Dermis blood vessel endothelial cell (primary cell): ENCODE measurements at places on chromosomes 6 and 20. TPM values are rescaled to one million over a fixed set of nuclear protein-coding genes. Genes with fewer than 3 reads are reported as not detected.
A peak's percentile ranks its signal among the peaks of the same experiment; 100 is the strongest.

The SIM1 gene
- total RNA-seq, result 0.09 and 0.17 TPM in 2 replicates

- no peak for DNase-seq
Measured at GRCh38 chr6:144331491-144331969, 46.4 kb downstream of the UTRN start.

- no peak for DNase-seq
Measured at GRCh38 chr6:1188199-1188598, 123.7 kb upstream of the FOXQ1 start.

The BFSP1 gene
- total RNA-seq, result 1.9 and 4.4 TPM in 2 replicates

- peak; percentile 77 for DNase-seq
Measured at GRCh38 chr6:32947552-32948465, 5.1 kb downstream of the HLA-DMA start.

DNA sequence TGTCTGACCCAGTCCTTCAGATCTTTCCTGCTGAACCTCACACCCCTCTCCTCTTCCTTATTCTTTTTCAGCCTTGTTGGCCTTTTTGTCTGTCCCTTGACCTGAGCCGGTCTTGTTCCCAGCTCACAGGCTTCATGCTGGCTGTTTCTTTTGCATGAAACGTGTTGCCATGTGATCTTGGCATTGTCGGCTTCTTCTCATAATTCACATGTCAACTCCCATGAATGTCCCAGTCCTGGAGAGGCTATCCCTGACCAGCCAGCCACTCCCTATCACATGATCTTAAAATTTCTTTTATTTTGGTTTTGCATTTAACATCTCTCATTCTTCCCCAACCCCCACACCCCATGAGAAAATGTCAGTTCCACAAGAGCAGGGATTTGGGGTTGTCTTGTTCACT lies 131.2 kb upstream of the TSHZ2 start:
- DNase-seq, result no peak

The MOCS1 gene
- 12.8 and 19.7 TPM in 2 replicates for total RNA-seq

- DNase-seq, result no peak
Measured at GRCh38 chr6:33949877-33950435, 146.2 kb upstream of the MLN start.

DNA sequence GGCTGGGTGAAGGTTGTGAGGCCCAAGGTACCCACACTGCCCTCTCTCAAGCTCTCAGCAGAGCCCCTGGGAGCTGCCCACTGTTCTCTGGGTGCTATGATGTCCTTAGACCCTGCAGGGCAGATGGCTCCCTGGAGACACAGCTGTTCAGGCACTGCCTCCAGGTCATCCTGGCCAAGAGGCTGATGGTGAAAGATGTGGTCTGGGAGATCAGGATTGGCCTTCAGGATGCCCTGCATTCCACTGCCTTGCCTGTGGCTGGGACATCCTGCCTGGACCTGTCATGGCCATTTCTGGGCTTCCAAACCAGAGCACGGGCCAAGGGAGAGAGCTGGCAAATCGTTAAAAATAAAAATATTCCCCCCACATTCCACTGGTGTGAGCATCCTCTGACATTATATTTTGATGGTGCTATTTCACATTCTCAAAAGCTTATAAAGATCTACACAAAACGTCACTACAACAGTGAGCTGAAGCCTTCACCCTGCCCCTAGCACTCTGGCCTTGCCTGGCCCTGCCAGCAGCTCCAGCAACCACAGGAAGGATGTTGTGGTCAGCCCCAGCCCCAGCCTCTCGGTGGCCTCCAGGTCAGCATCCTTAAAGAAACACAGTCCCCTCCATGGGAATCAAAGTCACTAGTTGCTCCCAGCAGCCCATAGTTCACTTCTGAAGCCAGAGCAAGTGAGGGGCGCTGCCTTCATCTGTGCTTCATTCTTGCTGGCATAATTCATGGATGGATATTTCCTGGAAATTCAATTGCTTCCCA lies 13.5 kb upstream of the KCNK16 start:
- no peak for DNase-seq

- no peak for DNase-seq
Measured at GRCh38 chr20:13554706-13555105, 84.0 kb downstream of the TASP1 start.

- peak; percentile 85 for DNase-seq
Measured at GRCh38 chr6:158460602-158461169, 99.2 kb upstream of the TMEM181 start.

- DNase-seq, result peak; percentile 52
Measured at GRCh38 chr6:21752054-21752811, 158.7 kb downstream of the SOX4 start.

The FAM217A gene
- total RNA-seq, result not detected in 2 replicates
